Stimulated activated CD4-positive, alpha-beta T cell treated with anti-CD3 and anti-CD28 coated beads, TNF-alpha, amount 100 ng/mL, for 4 hours (primary cell): ENCODE measurements at places on chromosomes 7 and 10.

- no peak for DNase-seq
Observed at GRCh38 chr7:117588352-117588794, 108.5 kb downstream of the CFTR start.

- DNase-seq = no peak
Observed at GRCh38 chr10:11689945-11690736, 52.0 kb upstream of the ECHDC3 start.

GRCh38 chr10:86785968-86786367, 29.5 kb downstream of the BMPR1A start:
- DNase-seq = no peak

DNA sequence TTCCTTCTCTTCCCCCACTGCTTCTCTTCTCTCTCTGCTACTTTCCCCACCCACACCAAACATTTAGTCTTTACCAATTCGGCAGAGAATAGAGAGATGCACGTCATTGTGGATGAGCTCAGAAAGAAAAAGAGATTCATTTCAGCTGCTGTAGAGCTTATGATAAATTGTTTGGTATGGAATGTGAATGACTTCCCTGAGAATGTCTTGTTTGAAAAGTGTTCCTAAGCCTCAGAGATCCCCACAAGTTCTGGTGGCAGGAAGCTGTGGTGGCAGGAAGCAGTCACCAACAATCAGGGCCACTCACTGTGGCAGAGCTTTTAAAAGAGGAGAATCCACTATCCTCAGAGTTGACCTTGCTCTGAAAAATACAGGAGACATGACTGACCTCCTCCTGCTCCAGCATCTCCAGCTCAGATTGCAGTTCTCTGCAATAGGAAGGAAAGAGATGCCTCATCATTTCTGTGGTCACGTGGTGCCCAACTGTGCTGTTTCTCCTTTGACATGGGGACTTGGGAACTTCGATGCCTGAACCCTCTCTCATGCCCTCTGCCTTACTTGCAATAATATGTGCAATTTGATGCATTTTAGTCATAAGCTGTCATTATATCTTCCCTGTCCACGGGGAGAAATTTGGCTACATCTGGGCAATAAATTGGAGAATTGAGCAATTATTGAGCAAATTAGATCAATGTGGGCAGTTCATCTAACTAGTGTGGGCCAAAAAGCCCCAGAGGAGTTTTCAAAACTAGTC, 76.5 kb downstream of the BMPER start:
- no peak for DNase-seq

DNA sequence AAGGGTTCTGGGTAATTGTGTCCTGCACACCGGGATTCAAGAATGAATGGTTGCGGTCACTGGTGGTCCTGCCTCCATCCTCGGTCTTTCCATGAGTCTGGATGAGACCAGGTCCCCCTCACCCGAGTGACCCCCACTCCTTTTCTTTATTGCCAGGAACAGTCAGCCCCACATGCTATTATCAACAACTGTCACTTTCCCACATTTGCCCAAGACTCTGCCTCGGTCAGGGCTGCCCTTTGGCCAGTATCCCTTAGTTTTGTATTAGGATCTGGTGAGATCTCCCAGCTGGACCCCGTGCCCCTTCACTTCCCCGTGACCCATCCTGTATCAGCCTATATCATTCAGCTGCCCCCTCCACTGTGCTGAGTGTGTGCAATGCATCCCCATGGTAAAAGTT, 288.3 kb downstream of the ADARB2 start:
- no peak for DNase-seq

GRCh38 chr10:12969951-12970350, 31.6 kb downstream of the CCDC3 start:
- DNase-seq = no peak

DNA sequence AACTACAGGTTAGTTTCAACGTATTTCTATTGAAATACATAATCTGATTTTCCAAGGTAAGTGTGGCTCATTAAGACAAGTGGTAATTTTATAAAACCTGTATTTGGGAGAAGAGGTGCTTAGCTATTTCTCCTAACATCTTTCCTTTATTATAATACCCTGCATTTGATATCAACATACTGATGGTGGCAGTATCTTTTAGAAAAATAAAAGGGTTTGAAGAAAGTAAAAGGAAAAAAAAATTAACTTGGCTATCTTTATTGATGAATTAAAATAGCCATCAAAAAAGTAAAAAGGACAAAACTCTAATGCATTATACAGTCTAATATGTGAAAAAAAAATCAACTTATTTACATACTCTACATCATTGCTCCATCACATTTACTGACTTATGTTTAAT, 68.0 kb downstream of the NRBF2 start:
- no peak for DNase-seq

- DNase-seq = no peak
Observed at GRCh38 chr10:70292004-70292403, 8.2 kb upstream of the NPFFR1 start.

DNA sequence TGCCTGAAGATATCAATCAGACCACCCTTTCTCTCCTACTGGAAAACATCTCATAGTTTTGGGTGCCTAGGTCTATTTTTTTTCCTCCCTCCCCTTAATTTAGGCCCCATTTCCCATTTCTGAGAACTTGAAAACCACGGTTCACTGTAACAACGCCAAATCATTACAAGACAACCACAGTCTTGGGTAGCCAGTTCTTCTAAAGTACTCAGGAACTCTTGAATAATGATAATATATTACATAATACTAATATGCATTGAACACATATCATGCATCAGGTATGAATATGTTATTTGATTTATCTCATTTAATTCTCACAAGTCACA, 185.1 kb upstream of the ADO start:
- no peak for DNase-seq

- no peak for DNase-seq
Observed at GRCh38 chr10:129742742-129743550, 221.1 kb downstream of the EBF3 start.

- no peak for DNase-seq
Observed at GRCh38 chr7:74258639-74259038, 4.4 kb upstream of the RFC2 start.

- no peak for DNase-seq
Observed at GRCh38 chr7:71507680-71508602, 376.0 kb downstream of the GALNT17 start.

DNA sequence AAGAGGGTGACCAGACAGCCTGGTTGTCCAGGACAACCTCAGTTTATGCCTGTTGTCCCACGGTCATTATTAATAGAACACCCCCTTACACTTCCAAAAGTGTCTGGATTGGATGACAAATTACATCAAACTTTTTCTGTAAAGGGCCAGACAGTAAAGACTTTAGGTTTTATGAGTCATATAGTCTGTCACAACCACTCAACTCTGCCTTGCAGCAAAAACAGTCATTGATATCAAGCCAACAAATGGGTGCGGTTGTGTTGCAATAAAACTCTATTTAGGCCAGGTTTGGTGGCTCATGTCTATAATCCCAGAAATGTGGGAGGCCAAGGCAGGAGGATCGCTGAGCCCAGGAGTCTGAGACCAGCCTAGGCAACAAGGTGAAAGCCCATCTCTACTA, 66.7 kb upstream of the ATP6V0A4 start:
- DNase-seq = no peak

- DNase-seq = no peak
Observed at GRCh38 chr7:80764132-80764531, 125.7 kb downstream of the CD36 start.

DNA sequence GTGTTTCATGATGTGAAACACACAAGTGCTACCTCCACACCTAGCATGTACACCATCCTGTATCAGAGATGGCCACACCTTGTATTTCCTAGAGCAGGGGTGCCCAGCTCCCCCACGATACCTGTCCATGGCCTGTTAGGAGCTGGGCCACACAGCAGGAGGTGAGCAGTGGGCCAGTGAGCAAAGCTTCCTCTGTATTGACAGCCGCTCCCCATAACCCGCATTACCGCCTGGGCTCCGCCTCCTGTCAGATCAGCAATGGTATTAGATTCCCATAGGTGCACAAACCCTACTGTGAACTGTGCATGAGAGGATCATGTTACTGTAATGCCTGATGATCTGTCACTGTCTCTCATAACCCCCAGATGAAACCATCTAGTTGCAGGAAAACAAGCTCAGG, 145.6 kb upstream of the RNF32 start:
- DNase-seq = no peak

- no peak for DNase-seq
Observed at GRCh38 chr7:82810558-82811259, 352.0 kb downstream of the PCLO start.

DNA sequence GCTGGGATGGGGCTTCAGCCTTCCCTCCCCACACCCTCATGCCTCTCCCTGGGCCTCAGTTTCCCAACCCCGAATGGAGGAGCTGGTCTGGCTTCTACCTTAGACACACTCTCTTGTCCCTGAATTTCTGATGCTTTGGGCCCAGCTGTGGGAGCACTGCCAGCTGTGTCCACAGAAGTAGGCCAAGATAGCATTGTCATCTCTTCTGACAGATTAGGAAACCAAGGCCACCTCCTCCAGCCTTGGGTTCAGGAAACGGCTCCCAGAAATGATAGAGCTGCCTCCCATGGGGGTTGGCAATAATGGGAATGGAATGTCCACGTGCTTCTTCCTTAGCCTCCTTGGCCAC, 1.3 kb downstream of the PPIF start:
- DNase-seq = no peak

GRCh38 chr7:134827889-134828288, 48.5 kb downstream of the CALD1 start:
- DNase-seq = no peak

GRCh38 chr10:78594559-78595268, 474.1 kb upstream of the ZMIZ1 start:
- DNase-seq = no peak

DNA sequence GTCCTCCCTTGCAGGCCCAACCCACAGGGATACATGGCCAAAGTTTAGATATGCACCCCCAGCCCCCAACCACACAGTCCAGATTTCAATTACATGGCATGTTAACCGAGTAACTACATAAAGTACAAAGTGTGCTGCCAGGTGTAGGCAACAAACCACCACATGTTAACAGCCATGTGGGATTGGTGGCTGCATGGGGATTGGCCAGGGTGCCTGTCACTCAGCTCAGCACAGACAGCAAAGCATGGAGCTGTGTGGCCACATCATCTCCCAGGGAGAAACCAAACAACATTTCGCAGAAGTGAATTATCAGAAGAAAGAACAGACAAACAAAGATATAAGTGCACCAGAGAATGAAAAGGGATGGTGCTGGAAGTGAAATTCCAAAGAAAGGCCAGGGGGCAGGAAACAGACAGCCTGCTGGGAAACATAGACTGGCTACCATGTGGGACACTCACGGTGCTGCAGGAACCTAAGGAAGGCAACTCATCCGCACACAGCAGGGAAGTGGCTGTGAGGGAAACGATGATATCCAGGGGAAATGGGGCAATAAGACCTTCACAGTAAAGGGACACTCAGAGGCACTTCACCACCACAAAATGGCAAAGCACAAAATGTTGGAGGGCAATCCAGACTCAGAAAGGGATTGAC, 171.2 kb downstream of the PTPRN2 start:
- DNase-seq = no peak

DNA sequence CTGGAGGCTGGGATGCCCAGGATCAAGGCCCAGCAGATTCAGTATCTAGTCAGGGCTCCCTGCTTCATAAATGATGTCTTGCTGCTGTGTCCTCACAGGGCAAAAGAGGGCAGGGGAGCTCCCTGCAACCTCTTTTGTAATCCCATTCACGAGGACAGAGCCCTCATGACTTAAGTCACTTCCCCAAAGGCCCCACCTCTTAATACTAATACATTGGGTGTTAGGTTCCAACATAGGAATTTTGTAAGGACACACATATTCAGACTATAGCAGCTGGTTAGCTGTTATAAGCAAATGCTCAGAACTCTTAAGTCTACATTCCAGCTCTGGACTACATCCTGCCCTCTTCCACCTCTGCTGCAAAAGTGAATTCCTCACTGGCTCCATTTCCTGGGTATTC, 63.0 kb downstream of the VOPP1 start:
- no peak for DNase-seq

DNA sequence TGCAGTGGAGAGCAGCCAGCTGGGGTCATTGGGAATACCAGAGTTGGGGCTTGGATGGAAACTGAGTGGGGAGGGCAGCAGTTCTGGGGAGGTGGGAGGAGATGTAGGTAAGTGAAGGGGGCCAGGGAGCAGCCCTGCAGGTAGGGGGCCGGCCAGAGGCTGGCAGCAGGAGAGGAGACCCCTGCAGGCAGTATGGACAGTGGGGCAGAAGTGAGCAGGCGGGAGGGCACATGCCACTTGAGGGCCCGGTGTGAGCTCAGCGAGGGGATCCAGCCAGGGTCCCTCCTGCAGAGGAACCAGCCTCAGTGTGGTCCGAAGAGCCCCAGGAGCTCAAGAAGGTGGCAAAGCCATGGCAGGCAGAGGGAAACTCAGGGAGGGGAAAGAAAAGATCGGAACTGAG, 75.4 kb downstream of the WDR11 start:
- DNase-seq = no peak

DNA sequence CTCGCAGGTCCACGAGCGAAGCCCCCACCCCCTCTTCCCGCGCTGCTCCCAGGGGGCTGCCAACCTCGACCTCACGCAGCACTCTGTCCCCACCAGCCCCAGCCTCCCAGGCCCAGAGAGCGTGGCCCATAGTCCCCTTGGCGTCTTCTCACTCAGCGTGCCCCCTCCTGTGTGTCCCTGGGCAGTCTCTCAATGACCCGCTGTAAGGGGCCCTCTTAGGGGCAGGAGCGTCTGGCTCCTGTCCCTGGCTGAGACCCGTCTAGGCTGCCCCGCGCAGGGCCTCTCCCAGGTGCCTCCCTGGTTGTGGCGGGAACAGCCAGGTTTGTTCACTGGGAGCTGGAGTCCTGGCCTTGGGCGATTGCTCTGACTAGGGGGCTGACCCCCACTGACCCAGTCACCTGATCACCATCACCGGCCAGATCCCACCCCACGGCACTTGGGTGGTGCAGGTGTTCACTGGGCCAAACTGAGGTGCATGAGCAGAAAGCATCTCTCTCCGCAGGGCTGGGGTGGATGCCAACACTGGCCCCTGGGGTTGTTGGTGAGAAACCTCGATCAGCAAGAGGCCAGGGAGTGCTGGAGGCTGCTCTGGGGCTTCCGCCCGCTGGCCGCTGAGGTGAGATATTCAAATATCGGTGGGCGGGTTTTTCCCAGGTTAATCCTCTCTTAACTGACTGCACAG, 12.6 kb upstream of the WDFY4 start:
- no peak for DNase-seq

DNA sequence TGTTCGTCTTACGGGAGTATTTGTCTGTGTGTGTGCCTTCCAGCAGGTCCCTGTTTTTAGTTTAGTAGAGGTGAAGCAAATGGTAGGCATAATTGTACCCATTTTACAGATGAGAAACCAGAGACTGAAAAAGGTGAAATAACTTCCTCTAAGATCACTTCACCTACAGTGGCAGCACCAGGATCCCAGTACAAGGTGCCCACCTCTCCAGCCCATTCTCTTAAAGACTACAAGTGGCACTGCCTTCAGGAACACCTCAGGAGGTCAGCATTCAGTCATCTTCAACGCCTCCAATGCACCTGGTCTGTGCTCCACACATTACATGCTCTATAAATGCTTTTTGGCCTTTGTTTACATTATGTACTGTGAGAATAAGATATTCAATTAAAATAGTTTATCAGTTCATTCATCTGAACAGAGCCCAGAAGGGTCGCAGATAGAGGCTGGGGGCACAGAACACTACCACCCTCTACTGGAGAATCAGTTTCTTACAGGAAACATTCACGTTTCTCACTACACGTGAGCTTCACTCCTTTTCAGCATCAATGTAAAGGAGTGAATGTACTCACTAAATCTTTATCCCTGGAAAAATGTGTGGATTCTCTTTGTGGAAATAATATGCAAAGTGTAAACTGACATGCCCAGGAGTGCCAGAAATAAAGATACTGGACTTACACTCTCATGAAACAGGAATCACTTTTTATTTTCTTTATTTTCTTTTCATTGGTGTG, 45.5 kb upstream of the ABLIM1 start:
- no peak for DNase-seq

GRCh38 chr10:13068484-13068883, 31.5 kb upstream of the OPTN start:
- no peak for DNase-seq
